Hindlimb muscle (tissue), 1 donor: ENCODE measurements at places on chromosomes 1 and 21.

DNA sequence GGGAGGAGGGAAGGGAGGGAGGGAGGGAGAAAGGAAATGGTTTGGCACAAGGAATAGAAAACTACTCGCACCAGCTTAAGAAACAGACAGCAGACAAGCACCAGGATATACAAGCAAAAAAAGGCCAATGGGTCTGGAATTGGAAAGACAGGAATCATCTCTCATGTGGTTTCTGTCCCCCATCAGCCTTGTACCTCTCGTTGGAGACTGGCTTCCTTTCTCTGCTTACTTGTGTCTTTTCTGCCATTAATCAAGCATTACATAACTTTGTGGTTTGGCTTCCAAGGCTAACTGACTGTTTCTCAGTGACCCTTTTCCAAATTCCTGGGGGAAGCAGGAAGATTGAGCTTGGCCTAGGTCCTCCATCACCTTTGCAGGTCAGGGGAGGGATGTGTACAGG is 11.8 kb upstream of the RALGPS2 start:
- no peak for DNase-seq

DNA sequence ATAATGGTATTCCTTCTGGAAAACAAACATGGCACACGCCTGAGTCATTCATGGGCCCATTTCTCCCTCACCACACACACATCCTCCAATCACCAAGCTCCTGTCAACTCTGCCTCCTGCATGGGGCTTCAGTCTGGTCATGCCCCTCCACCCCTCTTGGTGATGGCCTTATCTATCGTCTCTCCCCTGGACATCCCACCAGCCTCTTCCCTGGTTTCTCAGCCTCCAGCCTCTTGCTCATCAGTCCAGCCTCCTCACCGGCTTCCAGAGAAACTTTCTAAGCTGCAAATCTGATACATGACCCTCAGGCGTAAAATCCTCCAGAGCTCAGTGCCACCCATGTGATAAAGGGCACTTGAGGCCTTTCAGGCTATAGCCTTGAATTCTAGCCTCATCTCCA is 243.9 kb downstream of the FOXD2 start:
- no peak for DNase-seq

DNA sequence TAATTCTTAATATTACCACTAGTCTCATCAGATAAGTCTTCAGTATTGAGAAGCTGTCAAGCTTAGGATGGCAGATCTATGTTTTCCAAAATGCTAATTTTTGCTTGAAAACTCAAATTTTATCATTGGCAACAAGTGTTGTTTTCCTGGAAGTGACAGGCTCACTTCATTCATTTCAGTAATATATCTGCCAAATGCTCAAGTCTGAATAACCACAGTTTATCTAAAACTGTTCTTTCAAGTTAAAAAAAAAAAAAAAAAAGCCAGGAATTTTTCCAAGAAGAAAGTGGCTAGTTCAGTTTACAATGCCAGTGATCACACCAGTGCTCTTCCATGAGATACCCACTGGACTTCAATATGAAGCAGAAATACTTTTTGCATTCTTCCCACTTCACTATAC is 20.6 kb downstream of the SMYD2 start:
- DNase-seq = no peak

GRCh38 chr1:242146652-242147051 is 147.8 kb upstream of the MAP1LC3C start:
- DNase-seq = no peak

DNA sequence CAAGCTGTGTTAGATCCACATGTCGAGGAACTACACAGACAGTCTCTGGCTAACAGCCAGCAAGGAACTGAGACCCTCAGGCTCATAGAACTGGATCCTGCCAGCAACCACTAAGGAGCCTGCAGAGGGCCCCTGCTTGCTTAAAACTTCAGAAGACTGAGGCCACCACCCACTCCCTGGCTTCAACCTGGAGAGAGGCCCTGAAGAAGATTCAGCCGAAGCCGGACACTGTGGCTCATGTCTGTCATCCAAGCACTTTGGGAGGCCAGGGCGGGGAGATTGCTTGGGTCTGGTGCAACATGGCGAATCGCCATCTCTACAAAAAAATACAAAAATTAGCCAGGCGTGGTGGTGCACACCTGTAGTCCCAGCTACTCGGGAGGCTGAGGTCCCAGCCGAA is 92.6 kb upstream of the TMPRSS2 start:
- DNase-seq = no peak

- DNase-seq = no peak
Measured at GRCh38 chr1:201164645-201165044, 10.4 kb upstream of the TMEM9 start.

GRCh38 chr1:108043707-108044106 is 78.7 kb upstream of the VAV3 start:
- DNase-seq = no peak

GRCh38 chr1:33175865-33176264 is 6.0 kb downstream of the TRIM62 start:
- no peak for DNase-seq

DNA sequence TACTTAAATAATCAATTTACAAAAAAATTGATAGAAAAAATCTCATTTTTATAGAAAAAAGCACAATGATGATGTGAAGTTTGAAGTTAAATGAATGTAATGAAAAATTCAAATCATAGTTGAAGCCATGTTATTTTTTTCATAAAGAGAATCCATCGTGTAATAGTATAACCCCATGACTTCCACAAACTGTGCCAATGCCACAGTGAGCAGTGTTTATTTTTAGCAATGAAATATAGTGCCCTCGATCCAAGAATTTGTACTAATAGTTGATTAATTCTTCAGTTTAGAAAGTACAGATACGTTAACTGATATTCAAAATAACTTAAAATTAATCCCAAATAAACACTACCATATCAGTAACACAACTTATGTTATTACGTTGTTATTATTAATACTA is 225.9 kb downstream of the PTPRC start:
- DNase-seq = no peak

DNA sequence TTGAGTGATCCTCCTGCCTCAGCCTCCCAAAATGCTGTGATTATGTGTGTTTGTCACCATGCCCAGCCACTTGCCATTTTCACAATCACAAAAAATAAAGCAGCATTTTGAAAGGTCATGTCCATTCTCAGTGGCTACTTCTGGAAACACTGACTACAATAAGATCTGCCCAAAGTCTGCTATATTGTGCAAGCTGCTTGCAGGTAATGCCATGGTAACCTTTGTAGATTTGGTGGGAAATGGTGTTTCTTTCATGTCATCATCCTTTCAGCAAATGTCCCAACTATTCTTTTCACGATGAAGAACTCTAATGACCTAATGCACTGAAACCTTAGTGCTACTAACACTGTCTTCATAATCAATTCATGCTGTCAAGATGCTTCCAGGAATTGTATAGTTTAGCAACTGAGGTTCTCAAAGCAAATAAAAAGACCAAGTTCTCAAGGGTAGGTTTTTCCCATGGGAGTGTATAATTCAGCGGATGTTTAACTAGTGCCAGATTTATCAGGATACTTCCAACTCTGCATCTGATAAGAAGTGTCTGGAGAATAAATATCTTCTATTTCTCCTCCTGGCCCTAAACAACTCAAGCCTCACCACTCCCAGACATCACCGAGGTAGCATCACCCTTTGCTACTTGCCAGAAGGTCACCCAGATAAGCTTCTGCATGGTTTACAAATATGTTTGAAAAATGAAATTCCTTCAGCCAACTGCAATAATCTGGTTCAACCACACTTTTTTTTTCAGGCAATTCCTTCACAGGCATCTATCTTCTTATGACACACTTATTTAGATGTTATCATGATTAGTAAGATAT is 132.0 kb upstream of the ZC3H11B start:
- no peak for DNase-seq

DNA sequence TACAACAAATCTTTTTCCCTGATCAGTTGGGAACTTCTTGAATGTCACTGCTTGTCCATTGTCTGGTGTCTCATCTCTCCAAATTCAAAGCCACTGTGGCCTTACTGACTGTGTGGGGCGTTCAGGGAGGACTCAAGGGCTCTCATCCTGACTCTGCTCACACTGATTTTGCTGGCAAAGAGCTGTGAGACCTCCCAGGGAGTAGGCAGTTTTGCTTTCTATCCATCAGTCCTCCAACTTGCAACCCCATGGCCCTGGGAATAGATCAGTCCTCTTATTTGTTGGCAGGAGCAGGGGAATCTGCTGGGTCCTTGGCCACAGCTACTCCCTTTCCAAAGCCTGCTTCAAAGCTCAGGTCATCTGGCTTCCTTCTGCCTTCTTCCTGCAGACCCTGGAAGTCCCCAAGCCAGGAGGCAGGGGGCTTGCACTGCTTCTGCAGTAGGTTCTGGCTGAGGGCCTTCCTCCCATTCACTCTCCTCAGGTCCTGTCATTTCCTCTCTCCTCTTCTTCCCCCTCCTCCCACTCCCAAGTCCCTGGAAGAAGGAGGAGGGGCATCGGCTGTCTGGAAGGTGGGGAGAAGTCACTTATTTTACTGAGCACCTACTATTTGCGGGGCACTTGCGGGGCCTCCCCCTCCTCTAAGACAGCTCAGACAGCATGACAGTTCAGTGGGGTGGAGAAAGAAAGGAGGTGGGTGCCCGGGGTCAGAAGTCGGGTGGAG is 876 bp upstream of the NAV1 start:
- DNase-seq = no peak

DNA sequence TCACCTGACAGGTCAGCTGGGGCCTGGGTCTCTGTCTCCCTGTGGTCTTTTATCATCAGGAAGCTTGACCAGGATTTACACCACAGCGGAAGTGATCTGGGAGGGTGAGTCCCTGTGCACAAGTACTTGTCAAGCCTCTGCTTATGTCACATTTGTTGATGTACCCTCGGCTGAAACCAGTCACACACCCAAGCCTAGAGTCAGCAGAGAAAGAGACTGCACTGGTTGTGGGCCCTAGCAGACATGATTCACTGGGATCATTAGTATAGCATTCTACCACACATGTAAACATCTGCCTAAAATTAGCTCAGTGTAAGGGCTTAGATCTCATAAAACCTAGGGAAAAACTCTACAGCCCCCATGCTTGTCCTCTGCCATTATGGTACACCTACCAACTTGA is 79.3 kb upstream of the LAMC2 start:
- DNase-seq = no peak

- DNase-seq = no peak
Measured at GRCh38 chr21:20877976-20878375, 120.2 kb upstream of the NCAM2 start.

DNA sequence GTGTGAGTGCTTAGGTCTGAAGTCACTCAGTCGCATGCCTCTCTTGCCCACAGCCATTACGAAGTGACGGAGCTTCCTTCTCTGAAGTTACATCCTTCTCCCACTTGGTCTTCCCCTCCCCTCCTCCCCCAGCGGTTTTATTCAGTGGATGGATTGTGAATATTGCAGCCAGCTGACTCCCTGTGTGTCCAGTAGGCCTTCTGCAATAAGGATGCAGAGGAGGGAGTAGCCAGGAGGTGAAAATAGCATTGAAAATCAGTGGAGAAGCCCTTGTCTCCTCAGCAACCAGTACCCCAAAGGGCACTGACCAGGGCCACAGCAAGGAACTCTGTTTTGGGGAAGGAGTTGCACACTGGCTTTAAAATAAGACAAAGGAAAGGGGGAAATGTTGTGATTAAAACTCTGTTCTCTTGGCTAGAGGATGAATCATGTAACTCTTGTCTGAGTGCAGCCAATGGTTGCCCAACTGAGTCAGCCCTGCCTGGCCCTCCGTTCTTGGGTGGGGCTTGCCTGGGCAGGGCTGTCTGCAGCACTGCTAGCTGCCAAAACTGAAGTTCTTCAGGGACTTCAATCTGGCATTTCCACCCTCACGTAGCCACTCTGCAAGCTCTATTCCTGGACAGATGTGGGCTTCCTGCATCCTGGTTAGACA is 4.3 kb downstream of the S100A10 start:
- DNase-seq = no peak

- DNase-seq = no peak
Measured at GRCh38 chr1:109780982-109781381, 17.3 kb upstream of the EPS8L3 start.

DNA sequence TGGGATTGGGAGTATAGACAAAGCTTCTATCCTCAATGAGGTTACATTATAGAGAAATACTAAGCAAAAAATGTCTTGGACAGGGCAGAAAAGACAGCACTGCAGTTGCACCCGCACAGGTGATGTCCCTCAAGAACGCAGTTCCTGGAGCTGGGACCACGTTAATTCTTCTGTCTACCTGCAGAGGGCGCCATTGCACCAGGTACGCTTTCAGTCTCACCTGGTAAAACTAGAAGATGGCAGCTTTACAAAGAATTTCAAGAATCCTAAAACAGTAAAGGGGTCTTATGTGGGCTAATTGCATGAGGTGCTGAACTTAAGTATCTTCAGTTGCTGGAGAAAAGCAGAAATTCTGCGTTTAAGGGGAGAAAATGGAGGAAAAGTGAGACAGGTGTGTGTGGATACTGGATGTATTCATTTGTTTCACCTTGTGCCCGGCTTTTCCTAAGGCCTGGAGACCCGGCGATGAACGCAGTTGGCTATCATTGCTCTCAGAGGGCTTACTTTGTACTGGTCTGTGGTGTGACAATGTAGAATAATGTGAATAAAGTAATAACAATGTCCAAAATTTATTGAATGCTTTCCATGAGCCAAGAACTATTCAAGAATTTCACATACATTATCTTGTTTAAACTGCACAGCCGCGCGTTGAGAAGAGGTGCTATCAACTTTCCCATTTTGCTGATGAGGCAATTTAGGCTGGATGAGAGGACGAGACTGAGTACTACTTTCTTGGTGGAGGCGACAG is 276.3 kb upstream of the GREM2 start:
- DNase-seq = no peak

DNA sequence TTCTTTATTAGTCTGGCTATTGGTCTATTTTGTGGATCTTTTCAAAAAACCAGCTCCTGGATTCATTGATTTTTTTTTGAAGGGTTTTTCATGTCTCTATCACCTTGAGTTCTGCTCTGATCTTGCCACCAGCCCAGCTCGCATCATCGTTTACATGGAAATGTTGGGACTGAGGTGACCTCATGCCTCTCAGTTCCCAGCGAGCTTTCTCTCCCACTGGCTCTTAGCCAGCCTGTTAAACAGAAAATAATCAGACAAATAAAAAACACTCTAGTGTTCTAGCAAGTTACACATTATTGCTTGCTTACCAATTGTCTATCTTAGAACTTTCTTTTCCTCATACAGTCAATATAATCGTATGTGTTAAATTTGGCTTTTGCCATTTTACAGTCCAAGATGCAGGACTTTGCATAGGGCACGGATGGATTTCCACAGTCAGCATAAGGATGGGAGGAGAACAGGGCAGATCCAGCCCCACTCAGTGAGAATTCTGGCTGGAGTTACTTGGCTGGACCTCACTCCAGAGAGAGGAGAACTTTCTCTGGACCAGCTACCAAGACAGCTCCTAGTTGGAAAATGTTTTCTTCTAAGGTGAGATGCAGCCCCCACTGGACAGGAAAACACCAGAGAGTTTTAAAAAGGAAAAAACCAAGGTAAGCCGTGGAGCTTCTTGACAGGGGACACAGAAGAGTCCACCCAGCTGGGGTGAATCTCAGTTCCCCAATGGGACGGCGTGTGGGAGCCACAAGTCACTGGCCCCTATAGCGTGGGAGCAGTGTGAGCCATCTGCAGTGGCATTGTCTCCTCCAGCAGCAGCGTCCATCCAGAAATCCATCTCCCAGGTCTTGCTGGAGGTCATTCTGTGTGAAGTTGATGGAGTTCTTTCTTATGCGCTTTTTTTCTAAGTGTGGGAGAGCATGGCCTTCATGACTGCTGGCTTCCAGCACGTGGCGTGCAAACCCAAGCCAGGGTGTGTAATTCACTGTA is 17.6 kb downstream of the PGBD2 start:
- no peak for DNase-seq

GRCh38 chr1:234941321-234942011 is 187.2 kb downstream of the TOMM20 start:
- DNase-seq = no peak
